Stimulated activated CD8-positive, alpha-beta memory T cell treated with anti-CD3 and anti-CD28 coated beads, Interleukin-7, amount 100 ng/mL, for 1 hour (primary cell): ENCODE measurements at places on chromosomes 3 and 15.

DNA sequence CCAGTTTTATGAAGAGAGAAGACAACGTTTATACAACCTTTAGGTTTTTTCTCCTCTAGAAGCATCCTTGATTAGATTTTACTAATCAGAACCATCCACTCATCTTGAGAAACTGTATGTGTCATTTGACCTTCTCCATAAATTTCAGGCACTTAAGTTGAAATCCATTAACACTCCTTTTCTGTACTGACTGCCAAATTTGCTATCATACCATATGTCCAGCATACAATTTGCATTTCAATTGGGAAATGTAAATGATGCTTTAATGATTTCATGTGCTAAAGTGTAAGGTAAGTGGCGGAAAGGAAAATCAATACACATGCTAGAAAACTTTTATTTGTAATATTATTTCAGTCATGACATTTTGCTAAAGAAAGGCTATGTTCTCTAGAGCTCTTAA is 731.6 kb downstream of the GBE1 start:
- DNase-seq, result no peak

DNA sequence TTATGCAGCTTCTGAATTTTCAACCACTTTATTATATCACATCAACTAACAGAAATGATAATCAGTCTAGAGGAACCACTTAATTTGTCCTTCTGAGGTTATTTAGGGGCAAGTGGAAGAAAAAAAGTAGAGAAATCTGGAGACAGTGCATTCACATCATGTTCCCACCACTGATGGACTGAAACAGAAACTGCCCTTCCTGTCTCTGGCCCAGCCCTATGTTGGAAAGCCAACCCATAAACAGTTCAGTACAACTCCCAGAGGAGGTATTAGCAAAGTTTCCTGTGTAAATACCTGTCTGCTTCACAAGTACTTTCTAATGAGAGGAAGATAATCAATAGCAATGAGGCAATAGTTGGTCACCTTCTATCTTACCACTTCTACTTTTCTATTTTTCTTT is 205.8 kb downstream of the SSR3 start:
- no peak for DNase-seq

- DNase-seq, result no peak
These were observed 174.7 kb downstream of the MBNL1 start for GRCh38 chr3:152443212-152444023.

DNA sequence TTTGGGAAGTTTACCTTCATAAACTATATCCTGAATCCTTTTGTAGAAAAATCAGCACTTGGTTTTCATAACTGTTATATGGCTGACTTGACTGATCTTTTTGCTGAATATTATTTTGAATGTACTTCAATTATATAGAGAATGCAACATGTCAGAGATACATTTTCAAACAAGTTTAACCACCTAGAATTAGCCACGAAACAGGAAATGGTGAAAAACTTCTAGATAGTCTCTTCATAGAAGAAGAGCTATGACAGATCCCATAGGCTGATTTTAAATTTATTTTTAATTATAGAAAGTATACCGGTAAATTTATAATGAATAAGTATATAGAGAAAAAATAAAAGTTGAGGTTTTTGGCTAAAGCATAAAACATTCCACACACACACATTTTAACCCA is 436.8 kb upstream of the DPPA4 start:
- DNase-seq, result no peak

DNA sequence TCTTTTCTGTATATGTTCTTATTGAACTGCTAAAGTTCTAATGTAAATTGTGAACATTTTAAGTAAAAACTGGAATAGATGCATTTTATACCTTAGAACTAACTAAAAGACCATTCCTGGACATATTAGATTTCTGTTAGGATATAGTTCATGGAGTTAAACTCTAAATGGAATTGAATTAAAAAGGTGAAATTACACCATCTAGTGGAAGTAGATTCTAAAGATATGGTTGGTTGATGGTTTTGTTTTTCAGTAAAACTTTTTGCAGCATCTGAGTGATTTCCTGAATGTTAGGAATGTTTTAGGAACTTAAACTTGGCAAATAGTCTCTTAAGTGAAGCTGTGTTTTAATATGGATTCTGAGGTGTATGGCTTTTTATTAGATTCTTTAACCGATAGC is 96.8 kb downstream of the SLMAP start:
- no peak for DNase-seq

DNA sequence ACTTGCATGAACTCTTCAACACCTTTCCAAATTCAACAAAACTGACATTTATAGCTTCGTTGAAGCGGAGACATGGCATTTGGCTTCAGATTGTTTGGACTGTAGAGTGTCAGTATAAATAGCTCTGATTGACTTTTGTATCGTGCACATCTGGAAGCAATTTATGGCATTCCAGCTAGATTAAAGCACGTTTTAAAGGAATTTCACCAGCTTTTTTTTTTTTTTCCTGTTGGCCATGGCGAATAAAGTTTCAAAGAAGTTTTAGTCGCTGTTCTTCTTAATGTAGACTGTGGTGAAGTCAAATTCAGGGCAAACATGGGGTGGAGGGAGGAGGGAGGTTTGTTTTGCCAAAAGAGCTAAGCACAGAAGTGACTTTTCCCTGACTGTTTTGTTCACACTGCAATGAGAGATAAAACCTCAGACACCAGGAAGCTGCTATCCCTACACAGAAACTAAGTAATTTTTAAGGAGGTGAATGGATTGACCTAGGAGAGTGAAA is 391.0 kb upstream of the RARB start:
- DNase-seq, result no peak

- no peak for DNase-seq
These were observed 39.2 kb downstream of the TMEM158 start for GRCh38 chr3:45186871-45187270.

DNA sequence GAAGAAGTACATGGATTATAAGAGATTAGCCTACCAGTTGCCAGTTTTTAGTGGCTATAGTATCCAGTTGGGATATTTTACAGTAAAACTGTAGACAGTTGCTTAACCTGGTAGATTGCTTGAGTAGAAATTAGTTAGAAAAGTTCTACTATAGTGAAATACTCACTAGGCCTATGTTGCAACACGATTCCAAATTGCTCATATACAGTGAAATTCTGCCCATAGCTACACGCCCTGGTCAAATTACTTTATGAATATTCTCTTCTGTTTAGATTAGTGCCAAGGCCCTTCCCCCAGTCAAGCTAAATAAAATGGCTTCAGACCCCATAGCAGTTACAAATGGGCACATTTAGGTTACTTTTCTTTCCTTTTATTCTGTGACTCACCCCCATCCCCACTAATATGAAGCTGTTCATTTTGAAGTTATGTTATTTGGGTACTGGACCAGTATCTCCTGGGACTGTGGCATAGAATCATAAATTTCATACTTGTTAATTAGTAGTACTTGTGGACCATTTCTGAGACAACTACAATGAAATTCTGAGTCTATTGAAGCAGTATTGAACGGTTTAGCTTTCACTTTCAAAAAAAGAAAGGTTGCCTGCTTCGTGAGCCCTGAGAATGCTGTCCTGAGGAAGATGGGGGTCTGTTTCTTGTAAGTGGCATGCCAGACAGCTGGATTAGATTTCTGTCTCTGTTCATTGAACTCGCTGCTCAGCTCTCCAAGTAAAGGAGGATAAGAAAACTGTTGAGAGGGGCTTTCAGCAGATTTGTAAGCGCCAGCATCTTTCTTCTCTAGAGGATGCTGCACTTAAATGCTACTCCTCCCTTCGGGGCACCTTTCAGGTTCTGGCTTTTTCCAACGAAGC is 65.8 kb upstream of the CFAP20DC start:
- DNase-seq, result no peak

DNA sequence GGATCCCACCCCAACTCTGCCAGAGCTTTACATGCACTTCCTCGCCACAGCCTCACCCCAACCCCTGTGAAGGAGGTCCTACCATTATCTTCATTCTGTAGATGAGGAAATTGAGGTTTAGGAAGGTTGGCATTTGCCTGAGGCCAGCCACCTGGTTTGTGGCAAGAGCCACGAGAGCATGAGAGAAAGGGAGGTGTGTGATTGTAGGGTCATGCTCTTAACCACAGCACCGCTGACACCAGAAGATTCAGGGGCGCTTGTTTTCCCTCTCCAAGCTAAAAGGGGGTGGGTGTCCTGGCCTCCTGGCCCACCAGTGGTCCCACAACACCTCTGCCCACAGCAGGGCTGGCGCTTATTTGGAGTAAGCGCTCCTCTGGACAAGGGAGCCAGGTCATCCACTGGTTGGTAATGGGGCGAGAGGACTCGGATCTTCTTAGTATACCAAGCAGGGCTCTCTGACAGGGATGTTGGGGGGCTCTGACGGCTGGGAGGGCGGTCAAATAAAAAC is 691 bp downstream of the RHCG start:
- DNase-seq, result no peak

GRCh38 chr3:184230081-184230602 is 757 bp downstream of the VWA5B2 start:
- no peak for DNase-seq

DNA sequence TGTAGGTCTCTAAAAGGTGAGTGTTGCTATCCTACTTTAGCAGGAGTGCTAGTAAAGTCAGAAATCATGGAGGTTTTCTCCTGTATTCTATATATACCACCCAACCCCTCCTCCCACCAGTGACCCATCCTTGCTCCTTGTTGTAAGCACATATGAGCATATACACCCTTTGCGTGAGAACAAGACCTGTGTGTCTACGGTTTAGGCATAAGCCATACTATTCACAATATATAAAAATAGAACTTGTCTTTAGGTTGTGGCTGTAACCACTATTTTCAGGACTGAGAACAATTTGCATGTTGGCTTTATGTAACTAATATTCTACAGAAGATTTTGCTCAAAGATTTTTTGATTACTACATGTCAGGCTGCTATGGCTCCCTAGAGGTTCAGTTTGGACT is 59.1 kb upstream of the TOP2B start:
- DNase-seq, result no peak

GRCh38 chr3:16840101-16840424 is 44.7 kb upstream of the PLCL2 start:
- no peak for DNase-seq

GRCh38 chr3:157532529-157533297 is 29.5 kb upstream of the VEPH1 start:
- no peak for DNase-seq

GRCh38 chr3:113079218-113079961 is 88.6 kb downstream of the GTPBP8 start:
- no peak for DNase-seq

GRCh38 chr15:59723687-59724346 is 34.7 kb upstream of the BNIP2 start:
- DNase-seq, result no peak

DNA sequence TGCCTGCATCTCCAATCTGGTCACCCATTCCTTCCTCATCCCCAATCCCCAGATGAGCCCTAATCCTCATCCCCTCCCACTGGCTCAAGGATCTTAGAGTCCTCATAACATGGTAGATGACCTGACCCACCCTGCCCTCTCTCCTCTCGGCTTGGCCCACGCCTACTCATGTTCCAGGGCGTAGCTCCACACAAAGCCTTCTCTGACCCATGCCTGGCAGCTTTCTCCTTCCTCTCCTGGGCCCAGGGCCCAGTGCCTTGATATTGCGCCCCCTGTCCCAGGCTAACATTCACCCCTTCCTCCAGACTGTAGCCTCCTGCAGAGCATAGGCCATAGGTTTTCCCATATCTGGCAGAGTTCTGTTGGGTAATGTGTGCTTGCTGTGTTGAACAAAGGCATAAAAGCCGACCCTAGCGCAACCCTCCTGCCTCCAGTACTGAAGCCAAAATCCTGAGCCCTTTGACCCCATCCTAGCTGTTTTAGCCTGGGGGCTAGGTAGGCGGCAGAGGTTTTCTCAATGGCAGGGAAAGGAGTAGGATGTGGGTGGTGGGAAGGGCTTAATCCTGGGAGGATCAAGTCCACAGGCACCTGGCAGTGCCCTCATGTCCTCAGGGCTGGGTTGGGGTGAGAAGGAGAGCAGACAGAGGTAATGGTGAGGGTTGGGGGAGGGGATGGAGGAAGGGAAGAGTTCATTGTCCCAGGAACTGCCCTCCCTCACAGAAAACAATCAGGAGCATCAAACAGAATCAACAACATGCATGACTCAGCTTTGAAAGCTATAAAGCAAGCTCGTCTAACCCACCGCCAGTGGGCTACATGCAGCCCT is 35.5 kb downstream of the MESD start:
- DNase-seq, result no peak

DNA sequence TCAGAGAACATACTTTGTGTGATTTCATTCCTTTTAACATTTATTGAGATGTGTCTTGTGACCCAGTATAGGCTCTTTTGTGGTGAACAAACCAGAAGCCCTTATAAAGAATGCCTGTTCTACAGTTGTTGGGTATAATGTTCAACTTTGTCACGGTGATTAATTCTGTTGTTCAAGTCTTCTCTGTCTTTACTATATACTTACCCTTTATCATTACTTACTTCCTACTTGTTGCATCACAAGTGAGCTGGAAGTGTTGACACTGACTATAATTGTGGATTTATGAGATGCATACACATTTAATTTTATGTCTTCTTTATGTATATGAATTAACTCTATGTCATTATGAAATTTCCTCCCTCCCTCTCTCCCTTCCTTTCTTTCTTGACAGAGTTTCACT is 59.7 kb upstream of the TBL1XR1 start:
- DNase-seq, result no peak
